Adipose tissue (tissue), 3 donors: ENCODE measurements at places on chromosomes 6 and 20. TPM values are rescaled to one million over a fixed set of nuclear protein-coding genes. Genes with fewer than 3 reads are reported as not detected.

Gene KHDRBS2
- not detected for polyA plus RNA-seq

Gene LY6G6C
- not detected for polyA plus RNA-seq

Gene GTSF1L
- polyA plus RNA-seq = not detected

Gene DUSP15
- 1.5 TPM for polyA plus RNA-seq

Gene HINT3
- 9.5 TPM for polyA plus RNA-seq

Gene TAAR9
- polyA plus RNA-seq = not detected

Gene NTSR1
- polyA plus RNA-seq = not detected

Gene HACE1
- 2.5 TPM for polyA plus RNA-seq

Gene CFAP61
- not detected for polyA plus RNA-seq

Gene GNRH2
- not detected for polyA plus RNA-seq

Gene AK9
- polyA plus RNA-seq = 2.8 TPM

Gene OLIG3
- not detected for polyA plus RNA-seq

Gene CDSN
- not detected for polyA plus RNA-seq

Gene SYNE1
- polyA plus RNA-seq = 16.1 TPM

Gene MEA1
- 39.7 TPM for polyA plus RNA-seq

Gene CGA
- polyA plus RNA-seq = not detected

Gene RBBP8NL
- 0.61 TPM for polyA plus RNA-seq

Gene TTBK1
- polyA plus RNA-seq = 0.01 TPM

Gene ANKRD66
- polyA plus RNA-seq = not detected

Gene KIF25
- polyA plus RNA-seq = 1.6 TPM

Gene REV3L
- 16.4 TPM for polyA plus RNA-seq

Gene SIGLEC1
- 8.8 TPM for polyA plus RNA-seq

Gene BANF2
- 0.92 TPM for polyA plus RNA-seq

Gene NRN1
- polyA plus RNA-seq = 35.0 TPM

Gene RAB32
- polyA plus RNA-seq = 8.1 TPM

Gene GNMT
- polyA plus RNA-seq = 0.34 TPM

Gene FAXC
- polyA plus RNA-seq = 1.1 TPM

Gene RSPH9
- 0.21 TPM for polyA plus RNA-seq

Gene NFATC2
- 2.2 TPM for polyA plus RNA-seq

Gene DAAM2
- polyA plus RNA-seq = 16.7 TPM

Gene DNAAF9
- 2.9 TPM for polyA plus RNA-seq
